ENCODE measurements at places on chromosomes 7 and 10. TPM values are rescaled to one million over a fixed set of nuclear protein-coding genes. Genes with fewer than 3 reads are reported as not detected.

Gene CLDN3
- total RNA-seq: not detected

Gene PLAU
- total RNA-seq: 1.6 TPM

- no peak overlapping the region for H3K4me3 ChIP-seq
- H3K4me1 ChIP-seq: no peaks in the 10 kb centered on the region
- H3K27ac ChIP-seq: no peak overlapping the region
- no peak for DNase-seq
- H3K36me3 ChIP-seq: no peaks in the 10 kb centered on the region
- no peaks in the 10 kb centered on the region for H3K27me3 ChIP-seq
Observed at GRCh38 chr10:106576534-106576933, 588.0 kb downstream of the SORCS1 start.

DNA sequence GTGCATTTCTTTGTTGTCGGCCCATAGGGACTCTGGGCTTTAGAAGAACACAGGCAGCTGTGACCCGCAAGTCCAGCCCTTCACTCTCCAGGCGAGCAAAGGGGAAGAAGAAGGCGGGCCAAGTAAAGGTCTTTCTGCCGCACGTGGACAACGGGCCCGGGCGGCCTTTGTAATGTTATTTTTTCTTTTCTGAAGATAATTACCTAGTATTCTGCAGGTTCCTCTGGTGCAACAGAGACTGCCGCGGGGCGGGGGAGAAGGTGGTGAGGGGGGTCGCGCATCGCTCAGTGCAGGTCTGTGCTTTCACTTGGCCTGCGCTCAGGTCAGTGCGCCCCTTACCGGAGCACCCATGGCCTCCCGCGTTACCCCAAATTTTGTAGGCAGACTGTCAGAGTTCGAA is 7.1 kb upstream of the TBX20 start:
- peaks cover 3% of the 10 kb centered on the region for H3K4me1 ChIP-seq
- DNase-seq: no peak
- no peak overlapping the region for H3K4me3 ChIP-seq
- no peak overlapping the region for H3K27ac ChIP-seq
- peaks cover 9% of the 10 kb centered on the region for H3K36me3 ChIP-seq

DNA sequence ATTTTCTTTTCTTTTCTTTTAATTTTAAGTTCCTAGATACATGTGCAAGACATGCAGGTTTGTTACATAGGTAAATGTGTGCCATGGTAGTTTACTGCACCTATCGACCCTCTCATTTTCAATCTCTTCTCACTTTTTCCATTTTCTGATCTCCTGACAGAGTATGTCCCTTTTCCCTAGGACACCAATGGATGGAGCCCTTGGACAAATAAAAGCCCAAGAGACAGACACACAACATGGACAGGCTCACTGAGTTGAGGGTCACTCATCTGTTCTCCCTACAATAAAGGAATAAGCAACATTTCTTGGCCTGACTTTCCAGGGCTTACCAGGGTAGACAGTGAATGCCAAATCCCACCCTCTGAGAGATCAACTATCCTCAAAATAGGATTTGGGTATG is 15.2 kb upstream of the UBE2D1 start:
- no peak overlapping the region for H3K27ac ChIP-seq
- H3K36me3 ChIP-seq: no peaks in the 10 kb centered on the region
- H3K27me3 ChIP-seq: peaks cover 9% of the 10 kb centered on the region
- DNase-seq: no peak
- H3K4me3 ChIP-seq: no peak overlapping the region

DNA sequence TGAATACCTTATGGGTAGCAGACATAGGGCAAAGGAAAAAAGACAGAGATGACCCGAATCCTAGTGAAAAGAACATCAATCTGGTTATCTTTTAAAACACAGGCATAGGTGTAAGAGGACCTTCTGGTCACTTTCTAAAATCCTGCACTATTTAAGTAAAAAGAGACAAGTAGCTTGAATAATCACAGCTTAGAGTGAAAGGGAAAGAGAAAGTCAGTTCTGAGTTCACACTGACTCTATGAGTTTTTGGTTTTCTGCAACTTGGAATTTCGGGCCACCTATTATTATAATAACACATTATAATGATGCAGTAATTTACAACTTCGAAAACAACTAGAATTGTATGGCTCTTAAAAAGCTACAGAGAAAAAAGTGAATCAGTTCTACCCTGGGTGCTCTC is 247.8 kb downstream of the DOCK4 start:
- peaks cover 3% of the 10 kb centered on the region for H3K27me3 ChIP-seq
- no peak for DNase-seq
- no peak overlapping the region for H3K4me3 ChIP-seq
- no peaks in the 10 kb centered on the region for H3K4me1 ChIP-seq

Gene ZNF804B
- total RNA-seq: not detected

DNA sequence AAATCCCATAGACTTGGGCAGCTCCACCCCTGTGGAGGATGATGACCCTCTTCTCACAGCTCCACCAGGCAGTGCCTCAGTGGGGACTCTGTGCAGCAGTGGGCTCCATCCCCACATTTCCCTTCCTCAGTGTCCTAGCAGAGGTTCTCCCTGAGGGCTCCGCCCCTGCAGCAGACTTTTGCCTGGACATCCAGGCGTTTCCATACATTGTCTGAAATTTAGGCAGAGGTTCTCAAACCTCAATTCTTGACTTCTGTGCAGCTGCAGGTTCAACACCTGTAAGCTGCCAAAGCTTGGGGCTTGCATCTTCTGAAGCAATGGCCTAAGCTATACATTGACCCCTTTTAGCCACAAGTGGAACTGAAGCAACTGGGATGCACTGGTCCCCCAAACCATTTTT is 31.8 kb downstream of the NEUROG3 start:
- no peaks in the 10 kb centered on the region for H3K4me1 ChIP-seq
- H3K4me3 ChIP-seq: no peak overlapping the region
- no peaks in the 10 kb centered on the region for H3K36me3 ChIP-seq
- H3K27ac ChIP-seq: no peak overlapping the region
- no peak for DNase-seq

Gene CDK14
- total RNA-seq: not detected

Gene CACUL1
- total RNA-seq: 25.5 TPM

- H3K36me3 ChIP-seq: peaks cover 10% of the 10 kb centered on the region
- no peaks in the 10 kb centered on the region for H3K27me3 ChIP-seq
- no peak overlapping the region for H3K27ac ChIP-seq
- DNase-seq: no peak
Observed at GRCh38 chr10:18571780-18572179, 79.6 kb downstream of the NSUN6 start.

DNA sequence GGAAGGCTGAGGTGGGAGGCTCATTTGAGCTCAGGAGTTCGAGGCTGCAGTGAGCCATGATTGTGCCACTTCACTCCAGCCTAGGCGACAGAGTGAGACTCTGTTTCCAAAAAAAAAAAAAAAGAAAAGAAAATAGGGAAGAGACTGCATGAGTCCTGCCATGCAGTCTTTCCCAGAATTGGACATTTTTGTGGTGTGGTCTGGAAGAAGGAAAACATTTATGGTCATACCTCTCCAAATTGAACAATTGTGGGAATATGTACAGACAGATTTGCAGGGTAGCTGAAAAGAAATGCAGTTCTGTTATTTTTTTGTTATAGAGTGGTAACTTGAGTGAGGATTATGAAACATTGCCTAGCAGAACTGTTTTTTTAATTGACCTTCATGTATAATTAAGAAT is 198.1 kb downstream of the AUTS2 start:
- peaks cover 2% of the 10 kb centered on the region for H3K27me3 ChIP-seq
- DNase-seq: no peak
- no peak overlapping the region for H3K4me3 ChIP-seq
- no peaks in the 10 kb centered on the region for H3K4me1 ChIP-seq

DNA sequence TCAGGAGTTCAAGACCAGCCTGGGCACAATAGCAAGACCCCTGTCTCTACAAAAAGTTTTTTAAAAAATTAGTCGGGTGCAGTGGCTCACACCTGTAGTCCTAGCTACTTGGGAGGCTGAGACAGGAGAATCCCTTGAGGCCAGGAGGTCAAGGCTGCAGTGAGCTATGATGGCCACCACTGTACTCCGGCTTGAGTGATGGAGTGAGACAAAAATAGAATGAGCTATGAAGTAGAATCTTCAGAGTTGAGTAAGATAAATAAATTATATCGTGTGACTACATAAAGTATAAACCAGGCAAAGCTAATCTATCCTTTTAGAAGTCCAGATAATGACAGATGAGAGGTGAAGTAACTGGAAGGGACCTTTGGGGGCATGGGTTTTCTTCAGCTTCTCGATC is 15.3 kb upstream of the MRPS24 start:
- H3K4me3 ChIP-seq: no peak overlapping the region
- H3K4me1 ChIP-seq: peaks cover 11% of the 10 kb centered on the region
- no peak for DNase-seq
- H3K27ac ChIP-seq: no peak overlapping the region

Gene SPDYE11
- not detected for total RNA-seq

Data from activated CD8-positive, alpha-beta T cell treated with anti-CD3 and anti-CD28 coated beads, Interleukin-2, amount 10 ng/mL, durations not matched to agents 7 days and 5 days (primary cell).